ENCODE measurements at places on chromosomes 6 and 20. TPM values are rescaled to one million over a fixed set of nuclear protein-coding genes. Genes with fewer than 3 reads are reported as not detected.

DNA sequence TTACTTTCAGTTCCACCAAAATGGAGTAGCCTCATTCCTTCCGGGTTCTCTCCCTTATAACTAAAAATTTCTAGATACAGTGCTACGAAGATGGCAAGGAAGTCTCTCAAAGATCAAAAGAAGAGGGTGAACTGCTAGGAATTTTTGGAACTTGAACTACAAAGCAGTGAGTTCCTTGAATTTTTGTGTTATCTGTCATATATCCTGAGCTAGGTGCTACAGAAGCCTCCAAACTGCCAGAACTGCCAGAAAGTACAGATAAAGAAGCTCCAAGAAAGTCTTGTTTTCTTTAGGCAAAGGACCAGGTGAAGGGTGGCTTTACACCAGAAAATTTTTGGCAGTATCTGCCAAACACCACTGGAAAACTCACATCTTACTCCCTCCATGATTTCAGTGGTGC is 218.8 kb upstream of the FLRT3 start:
- H3K4me3 ChIP-seq, result no peak overlapping the region
- H3K27ac ChIP-seq, result no peak overlapping the region
- DNase-seq, result no peak
- no peaks in the 10 kb centered on the region for H3K27me3 ChIP-seq
- no peaks in the 10 kb centered on the region for H3K36me3 ChIP-seq

GRCh38 chr6:75215291-75215690 is 9.4 kb upstream of the COL12A1 start:
- no peak overlapping the region for H3K4me3 ChIP-seq
- DNase-seq, result no peak
- no peak overlapping the region for H3K27ac ChIP-seq
- H3K36me3 ChIP-seq, result no peaks in the 10 kb centered on the region
- H3K27me3 ChIP-seq, result peaks cover 7% of the 10 kb centered on the region

C6orf58 gene
- total RNA-seq, result 0.82 TPM

DNA sequence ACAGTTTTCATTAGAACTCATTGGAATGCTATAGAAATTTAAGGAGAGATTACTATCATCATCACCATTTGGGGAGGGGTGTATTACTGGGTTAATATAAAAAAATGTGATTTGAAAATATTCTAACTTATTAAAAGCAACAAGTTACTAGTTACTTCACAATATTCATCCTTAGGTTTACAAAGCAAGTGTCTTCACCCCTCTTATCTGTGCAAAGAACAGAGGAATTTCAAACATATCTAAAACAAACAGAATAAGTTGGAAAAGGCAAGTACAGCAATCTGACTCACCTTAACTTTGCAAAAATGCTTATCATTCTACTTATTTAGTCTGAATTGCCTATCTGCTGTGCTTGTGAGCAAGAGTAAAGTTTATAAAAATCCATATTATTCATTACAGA is 32.9 kb downstream of the DCBLD1 start:
- no peak overlapping the region for H3K27ac ChIP-seq
- H3K36me3 ChIP-seq, result peaks cover 6% of the 10 kb centered on the region
- DNase-seq, result no peak
- H3K27me3 ChIP-seq, result no peaks in the 10 kb centered on the region
- H3K4me3 ChIP-seq, result no peak overlapping the region
- peaks cover 8% of the 10 kb centered on the region for H3K4me1 ChIP-seq

GRCh38 chr6:140897349-140897748 is 1235.4 kb upstream of the GJE1 start:
- no peak overlapping the region for H3K4me3 ChIP-seq
- no peaks in the 10 kb centered on the region for H3K4me1 ChIP-seq
- no peak overlapping the region for H3K27ac ChIP-seq
- no peaks in the 10 kb centered on the region for H3K27me3 ChIP-seq
- peaks cover 13% of the 10 kb centered on the region for H3K36me3 ChIP-seq
